K562 (cell line): ENCODE measurements at places on chromosomes 13 and 19. TPM values are rescaled to one million over a fixed set of nuclear protein-coding genes. Genes with fewer than 3 reads are reported as not detected.

The MUC16 gene
- not detected in 2 replicates for total RNA-seq

The ACP7 gene
- total RNA-seq = not detected in 2 replicates

The ZNF91 gene
- 4.3 TPM in 2 replicates for total RNA-seq

The RDH8 gene
- not detected in 2 replicates for total RNA-seq

The VSIG10L gene
- total RNA-seq = 7.6 and 7.7 TPM in 2 replicates

The FGF9 gene
- not detected in 2 replicates for total RNA-seq

The GPC6 gene
- 0.07 and 0.20 TPM in 2 replicates for total RNA-seq

The APOC4 gene
- total RNA-seq = not detected in 2 replicates

The FFAR2 gene
- not detected in 2 replicates for total RNA-seq

The FOSB gene
- 2.4 and 2.7 TPM in 2 replicates for total RNA-seq

The ATP13A1 gene
- 68.0 and 83.8 TPM in 2 replicates for total RNA-seq

The SIGLEC11 gene
- total RNA-seq = not detected in 2 replicates

The ZNF570 gene
- total RNA-seq = 0.54 and 0.60 TPM in 2 replicates

The CD37 gene
- total RNA-seq = 11.0 and 12.0 TPM in 2 replicates

The ZNF491 gene
- 0.38 and 0.51 TPM in 2 replicates for total RNA-seq

The FXYD7 gene
- 0.27 and 0.80 TPM in 2 replicates for total RNA-seq

The GZMM gene
- total RNA-seq = 0.72 and 1.8 TPM in 2 replicates

The NOVA2 gene
- not detected in 2 replicates for total RNA-seq

The CCDC169 gene
- 9.6 and 12.6 TPM in 2 replicates for total RNA-seq

The BRCA2 gene
- 10.6 and 11.4 TPM in 2 replicates for total RNA-seq

The LILRA6 gene
- total RNA-seq = not detected in 2 replicates

The FARP1 gene
- total RNA-seq = 0.29 and 0.45 TPM in 2 replicates
